ENCODE measurements at places on chromosomes 2 and 18.

GRCh38 chr2:113058411-113058994 lies 495 bp upstream of the IL36RN start:
- DNase-seq = no peak

DNA sequence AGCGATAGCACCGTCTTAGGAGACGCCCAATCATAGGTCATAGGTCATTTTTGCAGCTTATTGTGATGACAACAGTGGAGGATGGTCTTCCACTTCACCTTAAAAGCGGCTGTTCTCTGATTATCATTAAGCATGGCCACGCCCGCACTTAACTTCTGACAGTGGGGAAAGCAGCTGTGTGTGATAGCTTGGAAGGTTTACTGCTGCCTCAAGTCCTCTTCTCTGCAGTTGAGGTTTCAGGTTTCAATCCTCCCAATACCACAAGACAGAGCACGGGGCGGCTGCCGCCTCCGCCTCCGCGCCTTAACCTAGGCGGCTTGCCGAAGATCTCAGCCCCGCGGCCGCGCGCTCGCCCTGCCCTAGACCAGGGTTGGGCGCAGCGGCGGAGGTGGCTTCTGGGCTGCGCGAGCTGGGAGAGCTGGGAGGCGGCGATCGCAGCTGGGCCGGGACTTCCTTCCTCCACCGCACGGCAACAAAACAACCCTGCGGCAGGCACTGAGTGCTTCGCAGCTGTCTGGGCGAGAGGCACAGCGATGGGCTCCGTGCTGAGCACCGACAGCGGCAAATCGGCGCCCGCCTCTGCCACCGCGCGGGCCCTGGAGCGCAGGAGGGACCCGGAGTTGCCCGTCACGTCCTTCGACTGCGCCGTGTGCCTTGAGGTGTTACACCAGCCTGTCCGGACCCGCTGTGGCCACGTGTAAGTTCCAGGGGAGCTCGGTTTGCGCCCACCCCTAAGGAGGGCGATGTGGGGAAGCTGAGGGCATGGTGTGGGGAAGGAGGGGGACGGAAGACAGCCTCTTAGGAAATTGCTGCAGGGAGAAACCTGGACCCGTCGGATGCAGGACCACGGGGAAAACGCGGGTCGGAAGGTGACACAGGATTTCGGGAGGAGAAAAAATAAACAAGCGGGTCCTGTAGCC lies at the start of gene RNF125:
Gene RNF125, plus strand, starts transcription at position 495 of the 920 bp plus-strand sequence. Its CDS starts 39 bp downstream, at position 534.
- peak; percentile 97 for DNase-seq

- no peak for DNase-seq
Measured at GRCh38 chr2:29053223-29053622, 21.1 kb downstream of the PCARE start.

GRCh38 chr2:175599966-175600831 lies 401.9 kb downstream of the LNPK start:
- no peak for DNase-seq
